ENCODE measurements at places on chromosomes 16 and 17.
A peak's percentile ranks its signal among the peaks of the same experiment; 100 is the strongest.

- no peak overlapping the region for H3K4me3 ChIP-seq
- no peak for DNase-seq
- H3K4me1 ChIP-seq = peaks cover 4% of the 10 kb centered on the region
- H3K27ac ChIP-seq = no peak overlapping the region
- H3K27me3 ChIP-seq = peaks cover 34% of the 10 kb centered on the region
These were observed 8.4 kb downstream of the SRCIN1 start for GRCh38 chr17:38597375-38597774.

GRCh38 chr16:2035431-2036199 lies 8.9 kb downstream of the NHERF2 start:
- no peak overlapping the region for H3K27ac ChIP-seq
- no peak overlapping the region for H3K4me3 ChIP-seq
- no peaks in the 10 kb centered on the region for H3K27me3 ChIP-seq

- H3K4me3 ChIP-seq = no peak overlapping the region
- H3K36me3 ChIP-seq = no peaks in the 10 kb centered on the region
- H3K4me1 ChIP-seq = no peaks in the 10 kb centered on the region
- no peaks in the 10 kb centered on the region for H3K27me3 ChIP-seq
- no peak for DNase-seq
These were observed 174.2 kb downstream of the TANC2 start for GRCh38 chr17:63140255-63140654.

GRCh38 chr16:84550096-84550495 lies 45.6 kb upstream of the MEAK7 start:
- peak overlapping the region; percentile 75 for H3K27ac ChIP-seq
- no peak for DNase-seq
- peak overlapping the region; percentile 4 for H3K4me3 ChIP-seq
- peaks cover 70% of the 10 kb centered on the region for H3K4me1 ChIP-seq
- no peaks in the 10 kb centered on the region for H3K36me3 ChIP-seq

DNA sequence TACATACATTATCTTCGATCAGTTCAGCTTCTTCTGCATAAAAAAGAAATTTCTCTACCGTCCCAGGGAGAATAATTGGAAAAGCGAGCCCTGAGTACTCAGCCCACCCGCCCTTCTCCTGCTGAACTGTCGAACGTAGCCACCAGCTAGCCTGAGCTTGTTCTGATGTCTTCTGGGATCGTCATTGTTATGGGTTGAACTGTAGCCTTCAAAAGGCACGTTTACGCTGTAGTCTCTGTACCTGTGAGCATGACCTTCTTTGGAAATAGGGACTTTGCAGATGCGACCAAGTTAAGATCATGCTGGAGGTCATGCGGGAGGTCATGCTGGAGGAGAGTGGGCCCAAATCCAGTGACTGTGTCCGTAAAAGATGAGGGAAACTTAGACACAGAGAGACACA lies 86.2 kb downstream of the CMIP start:
- no peak overlapping the region for H3K27ac ChIP-seq
- H3K36me3 ChIP-seq = no peaks in the 10 kb centered on the region
- peaks cover 25% of the 10 kb centered on the region for H3K4me1 ChIP-seq
- H3K27me3 ChIP-seq = no peaks in the 10 kb centered on the region

DNA sequence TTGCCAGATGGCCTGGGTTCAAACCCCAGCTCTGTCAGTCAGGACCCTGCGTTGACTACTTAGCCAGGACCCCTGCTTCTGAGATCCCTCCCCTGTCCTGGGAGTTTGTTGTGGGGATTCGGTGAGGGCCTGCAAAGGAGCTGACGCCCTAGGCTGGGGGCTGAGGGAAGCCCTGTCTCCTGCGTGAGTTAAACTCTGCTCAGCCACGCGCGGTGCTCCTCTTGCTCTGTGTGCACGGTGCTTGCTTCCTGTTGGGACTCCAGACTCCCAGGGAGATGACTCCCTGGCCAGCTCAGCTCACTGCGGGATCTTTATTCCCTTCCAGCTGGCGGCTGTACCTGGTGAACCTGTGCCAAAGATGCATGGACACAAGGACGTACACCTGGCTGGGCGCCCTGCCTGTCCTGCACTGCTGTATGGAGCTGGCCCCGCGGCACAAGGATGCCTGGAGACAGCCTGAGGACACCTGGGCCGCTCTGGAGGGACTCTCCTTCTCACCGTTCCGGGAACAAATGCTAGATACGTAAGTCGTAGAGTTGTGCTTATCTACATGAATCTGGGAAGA lies 37.4 kb downstream of the RNF213 start:
- no peaks in the 10 kb centered on the region for H3K4me1 ChIP-seq
- no peak overlapping the region for H3K27ac ChIP-seq
- DNase-seq = no peak
- H3K4me3 ChIP-seq = no peak overlapping the region

- no peak for DNase-seq
- H3K27me3 ChIP-seq = no peaks in the 10 kb centered on the region
- no peak overlapping the region for H3K27ac ChIP-seq
- no peak overlapping the region for H3K4me3 ChIP-seq
These were observed 155.9 kb upstream of the TOM1L1 start for GRCh38 chr17:54744750-54745149.

Measured in CD8-positive, alpha-beta memory T cell (primary cell).